ENCODE measurements at places on chromosomes 2 and 18. TPM values are rescaled to one million over a fixed set of nuclear protein-coding genes. Genes with fewer than 3 reads are reported as not detected.

Gene DNAH6
- total RNA-seq, result not detected

DNA sequence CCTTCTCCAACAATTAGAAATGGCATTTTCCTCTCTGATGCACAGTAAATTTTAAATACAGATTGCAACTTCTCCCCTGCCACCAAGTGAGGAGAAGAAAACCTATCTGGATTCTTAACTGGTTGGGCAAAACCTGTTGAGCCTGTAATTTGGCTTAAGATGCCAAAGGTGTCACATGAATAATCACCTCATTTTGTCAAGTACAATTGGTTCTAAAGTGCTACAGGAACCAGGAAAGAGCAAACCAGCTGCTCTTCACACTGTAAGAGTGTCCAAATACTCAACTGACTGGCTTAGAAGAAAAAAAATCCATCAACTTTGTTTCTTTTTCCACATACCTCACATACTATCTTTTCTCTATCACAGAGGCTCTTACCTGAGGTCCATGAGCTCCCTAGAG is 35.4 kb downstream of the NPC1 start:
- DNase-seq, result no peak

Gene DPP4
- 1.7 TPM for total RNA-seq

GRCh38 chr2:239685965-239686364 is 285.1 kb upstream of the HDAC4 start:
- no peak for DNase-seq

Gene RIOK3
- total RNA-seq, result 9.3 TPM

GRCh38 chr2:151767536-151767935 is 33.3 kb upstream of the NEB start:
- DNase-seq, result no peak

DNA sequence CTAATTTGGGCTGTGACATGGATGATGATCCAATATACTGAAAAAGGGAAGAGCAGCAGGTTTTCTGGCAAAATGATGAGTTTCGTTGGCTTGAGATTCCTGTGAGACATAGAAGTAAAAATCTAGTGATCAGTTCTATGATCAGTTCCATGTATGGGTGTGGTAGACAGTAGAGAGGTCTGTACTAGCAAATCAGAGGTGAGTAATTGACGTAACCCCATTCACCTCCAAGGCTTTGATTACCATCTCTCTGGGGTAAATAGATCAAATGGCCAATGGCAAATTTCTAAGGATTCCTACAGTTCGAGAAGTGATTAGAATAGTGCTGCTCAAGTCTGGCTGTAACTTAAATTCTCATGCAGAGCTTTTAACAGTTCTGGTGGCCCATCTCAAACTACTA is 6.4 kb downstream of the ITGA4 start:
- no peak for DNase-seq

Gene CDH20
- total RNA-seq, result not detected

- DNase-seq, result no peak
These were observed 35.9 kb downstream of the RHOB start for GRCh38 chr2:20482725-20483124.

Gene POMC
- 18.6 TPM for total RNA-seq

- DNase-seq, result no peak
These were observed 67.2 kb upstream of the LRPPRC start for GRCh38 chr2:44063033-44063432.

DNA sequence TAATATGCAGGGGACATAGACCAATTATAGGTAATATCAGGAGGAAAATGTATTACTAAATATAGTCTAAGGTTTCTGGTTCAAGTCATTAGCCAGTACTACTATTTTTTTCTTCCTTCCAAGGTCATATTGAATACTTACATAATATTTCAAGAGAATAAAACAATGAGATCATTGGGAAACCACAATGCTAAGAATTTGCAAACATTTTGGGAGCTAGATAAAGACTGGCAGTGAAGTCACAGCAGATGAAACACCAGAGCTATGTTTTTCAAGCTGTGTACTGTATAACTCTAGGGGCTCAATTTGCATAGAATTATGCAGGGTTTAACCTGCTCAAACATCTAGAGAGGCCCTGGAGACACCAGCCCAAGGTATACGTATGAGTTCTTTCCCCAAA is 80.5 kb upstream of the KCNH7 start:
- DNase-seq, result no peak

DNA sequence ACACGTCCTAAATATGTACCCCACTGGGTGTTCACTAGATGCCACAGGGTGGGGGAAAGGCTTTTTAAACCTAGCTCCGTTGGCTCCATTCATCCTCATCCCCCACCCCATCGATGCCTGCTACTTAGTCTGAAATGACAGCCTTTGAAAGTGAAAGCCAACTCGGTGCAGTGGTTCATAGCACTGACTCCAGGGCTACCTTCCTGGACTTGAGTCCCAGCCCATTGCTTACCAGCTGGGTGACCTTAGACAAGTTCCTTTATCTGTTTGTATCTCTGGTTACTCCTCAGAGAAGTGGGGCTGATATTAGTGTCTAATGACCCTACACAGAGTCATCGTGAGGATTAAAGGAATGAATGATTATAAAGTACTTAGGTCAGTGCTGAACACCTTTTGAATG is 24.4 kb downstream of the EHD3 start:
- DNase-seq, result no peak

Gene CTIF
- total RNA-seq, result 55.3 TPM

Gene FAP
- 16.7 TPM for total RNA-seq

GRCh38 chr18:25278394-25278793 is 73.6 kb downstream of the ZNF521 start:
- no peak for DNase-seq

DNA sequence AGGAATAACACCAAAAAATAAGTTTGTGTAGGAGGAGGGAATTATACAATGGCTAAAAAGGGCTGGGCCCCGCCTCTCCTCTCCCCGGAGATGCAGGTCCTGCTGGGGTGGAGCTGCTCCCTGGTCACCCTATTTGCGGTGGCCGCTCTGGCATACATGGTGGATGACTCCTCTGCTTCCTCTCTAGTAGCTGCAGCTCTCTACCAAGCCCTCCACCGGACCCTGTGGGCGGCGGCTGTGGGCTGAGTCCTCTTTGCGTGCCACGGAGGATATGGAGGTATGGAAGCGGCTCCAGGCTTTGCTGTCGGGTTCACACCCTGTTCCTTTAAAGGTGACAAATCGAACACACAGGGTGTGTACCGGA is 77.1 kb upstream of the SEC11C start:
- no peak for DNase-seq

Gene IL36RN
- not detected for total RNA-seq

Gene ANTXR1
- 90.3 TPM for total RNA-seq

DNA sequence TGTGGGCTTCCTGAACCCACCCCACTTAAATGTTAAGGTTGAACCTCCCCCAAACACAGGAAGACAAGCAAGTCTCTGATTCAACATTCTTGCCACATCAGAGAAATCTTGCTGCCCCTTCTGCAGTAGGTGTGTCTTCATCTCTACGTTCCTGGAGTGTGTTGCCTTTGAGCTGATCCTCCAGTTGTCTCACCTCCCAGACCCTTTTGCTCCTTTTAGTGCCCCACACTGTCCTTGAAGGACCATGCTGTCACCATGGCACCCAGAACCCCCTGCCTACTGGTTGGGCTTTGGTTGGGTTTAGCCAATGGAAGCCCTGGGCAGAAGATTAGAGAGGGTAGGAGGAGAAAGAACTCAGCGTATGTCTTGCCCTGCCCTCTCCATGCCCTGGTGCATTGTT is 10.7 kb downstream of the CAB39 start:
- DNase-seq, result no peak

DNA sequence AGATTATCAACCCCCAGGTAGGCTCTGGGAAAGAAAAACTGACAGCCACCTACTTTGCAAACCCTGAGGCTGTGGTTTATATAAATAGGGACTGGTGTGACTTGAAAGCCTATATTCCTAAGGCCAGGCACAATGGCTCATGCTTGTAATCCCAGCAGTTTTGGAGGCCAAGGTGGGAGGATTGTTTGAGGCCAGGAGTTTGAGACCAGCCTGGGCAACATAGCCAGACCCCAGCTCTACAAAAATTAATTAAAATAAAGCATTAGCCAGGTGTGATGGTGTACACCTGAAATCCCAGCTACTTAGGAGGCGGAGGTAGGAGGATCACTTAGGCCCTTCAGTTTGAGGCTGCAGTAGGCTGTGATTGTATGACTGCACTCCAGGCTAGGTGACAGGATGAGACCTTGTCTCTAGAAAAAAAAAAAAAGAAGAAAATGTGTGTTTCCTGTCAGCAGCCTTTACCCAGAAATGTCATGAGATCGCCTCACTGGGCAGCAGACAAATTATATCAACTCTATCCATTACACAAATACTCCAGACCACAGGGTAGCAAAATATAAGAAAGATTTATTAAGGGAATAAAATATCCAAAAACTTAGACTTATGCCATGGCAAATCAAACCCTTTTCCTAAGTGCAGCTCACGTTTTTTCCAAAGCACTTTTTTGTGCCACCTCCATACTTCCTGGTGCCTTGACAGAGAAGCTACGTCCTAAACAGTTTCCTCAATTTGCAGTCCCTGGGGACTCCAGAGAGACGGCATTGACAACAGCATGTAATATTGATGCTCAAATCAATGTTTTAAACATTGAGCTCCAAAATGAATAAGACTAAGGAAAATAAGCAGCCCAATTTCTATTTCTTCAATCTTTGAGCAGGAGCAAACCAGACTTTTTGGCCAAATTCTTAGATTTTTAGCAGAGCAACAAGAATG is 190.8 kb upstream of the NDUFV2 start:
- DNase-seq, result no peak

DNA sequence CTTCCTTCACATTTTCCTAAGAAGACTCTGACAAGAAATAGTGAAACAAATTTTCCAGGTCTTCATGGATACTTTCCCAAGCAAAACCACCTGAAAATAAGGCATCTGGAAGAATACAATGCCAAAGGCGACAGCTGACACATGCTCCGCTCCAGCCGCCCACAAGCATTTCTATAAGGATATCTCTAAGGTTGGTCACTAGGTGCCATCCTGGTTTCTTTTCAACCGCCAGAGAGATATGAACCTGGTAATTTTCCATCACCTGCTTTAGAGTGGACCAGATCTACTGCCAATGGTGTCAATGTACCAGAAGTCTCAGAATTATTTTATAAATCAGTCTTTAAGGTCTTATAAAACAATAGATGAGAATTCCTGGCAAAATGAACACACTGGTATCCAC is 97.2 kb downstream of the GAREM1 start:
- no peak for DNase-seq

Gene RNMT
- total RNA-seq, result 6.4 TPM

- DNase-seq, result no peak
These were observed 93.8 kb downstream of the NRP2 start for GRCh38 chr2:205776139-205776538.

GRCh38 chr18:23134780-23135549 is at the start of gene CABLES1:
TSS of gene CABLES1 (plus strand) at chr18:23135485. CDS start at chr18:23135763, 278 bp downstream.
- DNase-seq, result no peak

GRCh38 chr2:127313406-127313805 is 19.5 kb upstream of the ERCC3 start:
- DNase-seq, result no peak

DNA sequence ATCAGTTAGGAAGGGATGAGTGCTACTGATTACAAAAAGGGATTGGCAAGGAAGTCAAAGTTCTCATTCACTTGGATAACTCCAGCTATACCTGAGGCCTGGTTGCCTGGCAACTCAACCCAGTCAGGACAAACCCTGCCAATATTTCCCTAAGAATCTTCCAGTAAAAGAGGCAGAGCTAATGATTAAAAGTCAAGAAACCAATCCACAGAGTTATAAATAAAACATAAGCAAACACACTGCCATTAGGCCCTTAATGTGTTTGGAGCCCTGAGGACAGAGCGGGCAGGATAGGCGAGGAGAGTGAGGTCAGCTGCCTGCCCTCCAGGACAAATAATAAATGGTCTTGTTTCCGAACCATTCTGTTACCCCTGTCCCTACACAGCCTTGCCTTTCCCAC is 215.6 kb upstream of the NABP1 start:
- DNase-seq, result no peak

DNA sequence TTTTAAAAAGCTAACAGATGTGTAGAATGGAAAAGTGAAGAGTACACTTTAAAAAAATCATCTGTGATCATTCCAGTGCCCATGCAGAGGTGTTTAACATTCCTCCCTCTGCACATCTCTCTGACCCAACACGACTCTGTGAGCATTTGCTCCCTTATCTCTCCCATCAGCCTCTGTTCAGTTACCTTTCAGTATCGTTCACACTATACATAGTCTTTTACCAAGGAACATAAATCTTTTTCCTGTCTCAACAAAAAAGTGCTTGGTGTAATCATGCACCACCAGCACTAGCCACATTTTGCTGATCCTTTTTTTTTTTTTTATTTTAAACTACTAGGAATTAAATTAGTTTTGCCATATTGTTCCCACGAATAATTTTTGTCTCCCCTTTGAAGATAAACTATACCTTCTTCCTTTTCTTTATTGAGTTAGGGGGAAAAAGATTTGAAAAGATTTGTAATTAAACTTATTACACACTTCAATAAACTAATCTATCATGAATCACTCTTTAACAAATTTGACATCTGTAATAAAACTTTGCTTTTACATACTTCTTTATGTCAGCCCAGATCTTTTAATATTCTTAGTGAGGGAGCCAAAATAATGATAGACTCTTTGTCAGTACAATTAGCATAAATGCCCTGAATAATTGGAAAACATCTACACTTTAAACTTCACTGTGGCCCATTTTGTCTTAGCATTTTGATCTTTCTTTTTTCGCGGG is 489.8 kb upstream of the FANCL start:
- DNase-seq, result no peak

GRCh38 chr2:30686000-30686399 is 121.2 kb downstream of the CAPN13 start:
- no peak for DNase-seq

DNA sequence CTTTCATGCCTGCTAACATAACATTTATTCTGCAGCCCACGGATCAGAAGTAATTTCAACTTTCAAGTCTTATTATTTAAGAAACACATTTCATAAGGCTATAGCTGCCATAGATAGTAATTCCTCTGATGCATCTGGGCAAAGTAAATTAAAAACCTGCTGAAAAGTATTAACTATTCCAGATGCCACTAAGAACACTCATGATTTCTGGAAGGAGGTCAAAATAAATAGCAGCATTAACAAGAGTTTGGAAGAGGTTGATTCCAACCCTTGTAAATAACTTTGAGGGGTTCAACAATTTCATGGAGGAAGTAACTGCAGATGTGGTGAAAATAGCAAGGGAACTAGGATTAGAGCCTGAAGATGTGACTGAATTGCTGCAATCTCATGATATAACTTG is 77.6 kb downstream of the CCDC148 start:
- no peak for DNase-seq

GRCh38 chr2:6823111-6823510 is 42.6 kb downstream of the CMPK2 start:
- no peak for DNase-seq

- no peak for DNase-seq
These were observed at the start of gene REEP1 for GRCh38 chr2:86337244-86337835. TSS of gene REEP1 (minus strand) at chr2:86337626. CDS start at chr2:86337510, 116 bp downstream.

All from ascending aorta (tissue), 2 donors.